Osteoblast (primary cell): ENCODE measurements at places on chromosomes 1 and 21. TPM values are rescaled to one million over a fixed set of nuclear protein-coding genes. Genes with fewer than 3 reads are reported as not detected.

DNA sequence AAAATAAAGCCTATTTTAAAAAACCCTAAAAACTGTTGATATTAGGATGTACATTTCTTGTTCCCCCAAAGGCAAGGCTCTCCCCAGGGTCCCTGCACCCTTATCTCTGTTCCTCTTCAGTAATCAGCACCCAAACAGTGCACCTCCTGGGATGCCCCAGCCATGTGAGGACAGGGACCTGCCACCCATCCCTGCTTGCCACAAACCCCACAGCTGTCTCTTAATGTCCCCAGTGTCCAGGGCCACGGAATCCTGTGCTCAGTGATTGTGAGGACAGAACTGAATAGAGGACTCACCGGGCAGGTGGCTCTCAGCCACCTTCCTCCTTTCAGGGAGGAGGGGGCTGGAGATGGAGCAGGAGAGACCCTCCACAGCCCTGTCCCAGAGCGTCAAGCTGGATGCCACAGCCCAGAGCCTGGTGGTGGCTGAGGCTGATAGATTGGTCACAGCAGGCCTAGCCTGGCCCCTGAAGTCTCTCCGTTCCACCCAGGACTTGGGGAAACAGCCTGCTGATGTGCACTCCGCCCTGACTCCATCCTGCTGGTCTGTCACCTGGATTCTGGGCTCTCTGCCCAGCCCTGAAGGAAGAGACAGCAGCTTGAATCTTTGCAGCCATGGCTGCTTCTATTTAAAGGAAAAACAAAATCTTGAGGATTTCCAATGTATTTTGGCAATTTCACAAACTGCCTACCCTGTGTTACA lies 23.1 kb downstream of the RNF187 start:
- DNase-seq = no peak

- DNase-seq = no peak
Observed at GRCh38 chr1:76254104-76255030, 179.8 kb downstream of the ST6GALNAC3 start.

- peak; percentile 73 for DNase-seq
Observed at GRCh38 chr1:94734963-94735901, 84.9 kb upstream of the SLC44A3 start.

The OR2AK2 gene
- not detected in 2 replicates for total RNA-seq

The CHAF1B gene
- total RNA-seq = 1.8 and 2.4 TPM in 2 replicates
